ENCODE measurements at places on chromosomes 11 and 22. TPM values are rescaled to one million over a fixed set of nuclear protein-coding genes. Genes with fewer than 3 reads are reported as not detected.

Gene LSP1
- total RNA-seq = 18.8 TPM

Gene OTOG
- total RNA-seq = not detected

- no peak for ATAC-seq
Measured at GRCh38 chr11:121246021-121246768, 46.4 kb upstream of the SC5D start.

DNA sequence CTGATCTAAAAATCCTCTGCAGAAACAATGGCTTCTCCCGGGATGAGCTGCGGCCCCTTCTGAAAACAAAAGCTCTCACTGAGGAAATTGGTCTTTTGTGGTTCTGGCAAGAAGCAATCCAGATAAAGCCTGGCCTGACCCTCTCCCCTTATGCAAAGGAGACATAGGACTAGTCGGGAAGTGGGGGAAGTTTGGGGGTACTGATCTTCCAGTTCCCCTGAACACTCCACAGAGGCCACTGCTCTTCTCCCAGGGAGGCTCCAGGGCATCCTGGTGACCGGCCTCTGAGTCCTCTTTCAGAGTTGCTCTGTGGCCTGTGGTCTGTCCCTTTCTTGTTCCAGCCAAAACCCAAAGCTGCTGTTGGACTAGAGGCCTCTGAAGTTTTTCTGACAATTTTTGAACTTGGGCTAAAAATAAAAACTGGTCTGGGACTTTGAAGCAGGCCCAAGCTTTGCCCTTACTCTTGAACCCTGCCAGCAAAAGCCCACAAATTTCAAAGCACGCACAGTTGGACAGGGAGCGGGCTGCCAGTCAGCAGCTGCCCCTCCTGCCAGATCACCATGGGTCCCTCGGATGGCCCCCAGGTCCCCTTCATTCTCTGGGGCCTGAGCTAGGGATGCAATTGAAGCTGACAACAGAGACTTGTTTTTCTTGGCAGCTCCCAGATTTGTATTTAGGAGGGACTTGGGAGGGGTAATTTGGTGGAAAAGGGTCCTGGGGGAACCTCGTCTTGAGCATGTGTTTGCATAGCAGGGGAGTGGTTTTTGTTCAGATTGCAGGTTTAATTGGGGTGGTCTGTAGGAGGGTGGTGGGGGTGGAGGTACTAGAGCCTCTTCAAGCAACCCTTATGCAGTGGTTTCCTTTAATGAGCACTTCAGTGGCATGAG is 381.6 kb upstream of the CADM1 start:
- ATAC-seq = no peak

GRCh38 chr11:3841426-3842350 is 929 bp upstream of the RHOG start:
- peak; percentile 74 for ATAC-seq

DNA sequence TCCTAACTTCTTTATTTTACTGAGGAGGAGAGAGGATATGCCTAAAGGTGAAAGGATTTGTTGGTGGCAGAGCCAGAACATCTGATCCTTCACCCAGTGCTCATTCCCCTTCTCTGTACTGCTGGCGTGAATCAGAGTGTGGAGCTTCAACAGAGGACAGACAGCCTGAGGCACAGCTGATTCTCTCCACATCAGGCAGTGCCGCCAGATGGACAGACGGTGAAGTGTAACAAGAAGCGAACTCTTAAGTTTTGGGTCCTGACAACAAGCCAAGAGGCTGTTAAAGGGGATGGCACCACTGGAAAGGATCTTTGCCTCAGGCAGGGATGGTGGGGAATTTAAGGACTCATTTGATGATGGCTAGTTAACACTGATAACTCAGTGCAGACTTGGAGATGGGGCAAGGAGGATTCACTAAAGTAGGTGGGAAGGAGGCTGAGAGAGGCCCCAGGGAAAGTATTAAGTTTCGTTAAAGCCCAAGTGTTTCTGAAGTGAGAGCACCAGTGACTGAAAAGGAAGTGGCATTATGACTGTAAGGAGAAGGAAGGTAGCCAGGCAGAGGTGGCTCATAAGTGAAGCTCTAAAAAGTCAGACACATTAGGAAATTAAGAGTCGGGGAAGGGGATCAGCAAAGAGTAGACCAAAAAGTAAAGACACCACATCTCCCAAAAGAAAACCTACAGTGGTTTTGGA is 81.3 kb downstream of the CLPB start:
- peak; percentile 57 for ATAC-seq

- ATAC-seq = no peak
Measured at GRCh38 chr11:122179961-122180834, 64.2 kb upstream of the BLID start.

DNA sequence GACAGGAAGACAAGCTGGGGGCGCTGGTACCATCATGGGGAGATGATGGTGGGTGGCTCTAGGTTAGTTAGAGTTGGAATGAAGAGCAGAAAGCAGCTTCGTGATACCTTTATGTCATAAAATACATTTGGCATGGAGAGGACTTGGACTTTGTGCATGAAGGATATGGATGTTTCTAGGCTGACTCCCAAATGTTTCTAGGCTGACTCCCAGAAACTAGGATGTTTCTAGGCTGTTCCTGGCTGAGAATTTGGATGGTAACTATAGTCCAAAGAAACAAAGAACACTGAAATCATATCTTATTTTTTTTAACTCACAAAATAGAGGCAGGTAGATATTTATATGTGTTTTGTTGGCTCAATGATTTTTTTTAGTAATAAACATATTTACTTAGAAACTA is 89.4 kb upstream of the VPREB1 start:
- ATAC-seq = no peak

DNA sequence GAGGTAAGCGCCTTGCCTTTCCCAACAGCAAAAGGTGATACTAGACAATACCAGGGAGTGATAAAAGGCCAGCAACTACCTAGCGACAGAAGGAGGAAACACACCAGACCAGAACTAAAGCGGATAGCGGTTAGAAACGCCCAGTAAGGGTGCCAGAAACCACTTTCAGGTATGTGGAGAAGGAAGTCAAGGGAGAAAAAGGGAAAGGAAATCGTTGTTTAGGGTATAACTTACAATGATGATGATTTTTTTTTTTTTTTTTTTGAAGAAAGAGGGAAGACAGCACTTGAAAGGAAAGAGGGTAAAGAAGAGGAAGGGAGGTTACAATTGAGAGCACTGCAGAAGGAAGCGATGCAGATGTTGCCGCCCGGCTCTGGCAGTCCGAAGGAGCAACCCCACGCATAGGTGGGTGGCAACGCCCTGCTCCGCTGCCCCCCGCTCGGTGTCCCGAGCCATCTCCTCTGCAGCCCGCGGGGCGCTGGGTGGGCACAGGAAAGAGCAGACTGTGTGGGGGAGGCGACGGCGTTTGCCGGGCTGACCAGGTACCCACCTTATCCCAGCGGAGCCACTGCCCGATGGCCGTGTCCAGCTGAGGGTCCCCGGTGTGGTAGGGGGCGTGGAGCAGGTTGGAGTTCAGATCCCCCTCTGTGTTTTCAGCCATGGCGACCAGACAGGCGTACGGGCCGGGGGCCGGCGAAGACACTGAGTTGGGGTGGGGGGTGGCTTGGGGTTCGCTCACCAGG is 561 bp downstream of the PGM2L1 start:
- ATAC-seq = peak; percentile 62

GRCh38 chr22:49709464-49709863 is 118.2 kb downstream of the BRD1 start:
- ATAC-seq = no peak

DNA sequence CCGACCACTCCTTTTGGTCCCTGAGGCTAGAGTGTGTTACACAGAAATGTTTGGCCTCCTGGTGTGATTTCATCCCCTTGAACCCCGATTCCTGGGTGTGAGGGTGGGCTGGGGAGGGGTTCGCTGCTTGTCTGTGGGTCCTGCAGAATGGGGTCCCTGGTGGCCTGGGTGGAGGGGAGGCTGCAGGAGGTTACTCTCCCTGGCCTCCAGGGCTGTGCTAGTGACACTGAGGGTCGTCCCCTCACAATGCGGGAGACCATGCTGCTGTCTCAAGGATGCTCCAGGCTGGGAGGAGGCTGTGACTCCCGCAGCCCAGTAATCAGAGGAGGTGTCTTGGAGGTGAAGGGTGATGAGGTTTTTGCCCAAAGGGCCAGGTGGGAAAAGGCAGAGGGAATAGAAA is 17.0 kb upstream of the OMP start:
- ATAC-seq = no peak

DNA sequence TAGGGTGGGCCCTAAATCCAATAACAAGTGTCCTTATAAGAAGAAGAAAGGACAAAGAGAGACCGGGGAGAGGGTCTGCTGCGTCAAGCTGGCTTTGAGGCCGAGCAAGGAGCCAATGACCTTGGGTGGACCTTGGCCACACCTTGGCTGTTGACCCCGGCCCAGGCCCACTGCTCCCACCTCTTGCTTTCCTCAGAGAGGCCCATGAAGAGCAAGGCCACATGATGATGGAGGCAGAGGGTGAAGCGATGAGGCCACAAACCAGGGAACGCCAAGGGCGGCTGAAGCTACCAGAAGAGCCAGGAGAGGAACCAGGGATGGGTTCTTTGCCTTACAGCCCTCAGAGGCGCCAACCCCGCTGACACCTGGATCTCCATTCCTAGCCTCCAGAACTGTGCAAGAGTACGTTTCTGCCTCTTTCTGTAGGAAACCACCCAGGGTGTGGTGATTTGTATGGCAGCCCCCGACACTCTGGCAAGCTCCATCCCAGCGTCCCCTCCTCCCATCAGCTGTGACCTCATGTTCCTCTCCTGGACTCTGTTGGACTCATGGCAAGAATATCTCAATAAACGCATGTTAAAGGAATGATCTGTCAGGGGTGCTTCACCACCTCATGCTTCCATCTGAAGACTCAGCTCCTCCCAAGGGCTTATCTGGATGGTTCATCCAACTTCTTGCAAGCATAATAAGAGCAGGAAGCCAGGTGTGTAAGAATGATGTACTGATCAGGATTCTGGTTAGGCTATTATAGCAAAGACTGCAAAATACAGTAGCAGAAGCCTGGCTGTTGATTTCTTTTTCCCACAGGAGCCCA is 41.6 kb upstream of the LINC01488 start:
- ATAC-seq = no peak

Measured in esophagus mucosa (tissue), 1 donor.